ENCODE measurements at places on chromosomes 6 and 20.

- DNase-seq, result no peak
Observed at GRCh38 chr20:23602241-23602640, 3.5 kb downstream of the CST9 start.

GRCh38 chr6:22146931-22147701 lies 149.7 kb downstream of the PRL start:
- DNase-seq, result no peak

- no peak for DNase-seq
Observed at GRCh38 chr6:36847152-36847551, 7.9 kb upstream of the CPNE5 start.

DNA sequence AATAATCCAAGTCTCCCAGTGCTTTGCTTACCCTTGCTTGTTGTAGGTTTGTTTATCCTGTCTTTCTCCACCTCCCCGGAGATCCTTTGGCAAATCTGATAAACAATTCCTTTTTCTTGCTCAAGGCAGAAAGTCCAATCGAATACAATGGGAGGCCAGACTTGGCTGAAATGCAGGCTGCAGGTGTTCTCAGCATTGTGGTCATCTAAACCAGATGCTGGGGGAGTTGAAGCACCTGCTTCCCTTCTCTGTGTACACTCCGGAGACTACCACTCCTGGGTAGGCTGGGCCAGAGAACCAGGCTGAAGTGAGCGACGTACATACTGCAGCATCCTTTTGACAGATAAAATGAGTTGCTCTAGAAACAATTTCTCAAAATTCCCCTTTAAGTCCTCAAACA lies 82.6 kb upstream of the PREP start:
- DNase-seq, result no peak

- DNase-seq, result peak; percentile 23
Observed at GRCh38 chr20:1335961-1336698, 7.2 kb upstream of the SDCBP2 start.
